ENCODE measurements at places on chromosomes 3 and 15.

DNA sequence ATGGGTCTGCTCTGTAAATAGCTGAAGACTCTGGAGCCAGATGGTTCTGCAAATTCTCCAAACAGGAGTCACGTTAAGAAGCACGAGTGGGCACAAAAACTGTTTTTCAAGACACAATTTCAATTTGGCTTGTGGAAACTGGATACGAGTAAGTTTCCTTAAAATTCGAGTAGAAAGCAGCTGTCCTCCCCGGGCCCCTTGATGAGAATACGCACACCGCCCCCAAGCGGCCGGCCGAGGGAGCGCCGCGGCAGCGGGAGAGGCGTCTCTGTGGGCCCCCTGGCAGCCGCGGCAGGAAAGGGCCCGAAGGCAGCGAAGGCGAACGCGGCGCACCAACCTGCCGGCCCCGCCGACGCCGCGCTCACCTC, 778 bp upstream of the THBS1 start:
- DNase-seq, result peak; percentile 95

DNA sequence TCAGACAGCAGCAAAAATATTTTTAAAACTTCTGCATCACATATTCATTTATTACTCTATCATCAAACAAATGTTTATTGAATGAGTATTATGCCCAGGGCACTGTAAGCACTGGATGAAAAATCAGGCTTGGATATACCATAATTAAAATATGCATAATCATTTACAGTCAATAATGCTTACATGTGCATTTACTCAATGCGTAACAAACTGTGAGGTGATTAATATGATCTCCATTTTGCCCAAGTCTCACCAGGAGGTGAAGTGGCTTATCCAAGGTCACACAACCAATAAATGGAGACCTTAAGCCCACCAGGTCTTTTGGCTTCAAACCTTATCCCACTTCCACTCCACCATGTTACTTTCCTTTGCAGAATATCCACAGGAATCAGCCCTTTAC, 117.3 kb upstream of the SLC24A5 start:
- no peak for DNase-seq

DNA sequence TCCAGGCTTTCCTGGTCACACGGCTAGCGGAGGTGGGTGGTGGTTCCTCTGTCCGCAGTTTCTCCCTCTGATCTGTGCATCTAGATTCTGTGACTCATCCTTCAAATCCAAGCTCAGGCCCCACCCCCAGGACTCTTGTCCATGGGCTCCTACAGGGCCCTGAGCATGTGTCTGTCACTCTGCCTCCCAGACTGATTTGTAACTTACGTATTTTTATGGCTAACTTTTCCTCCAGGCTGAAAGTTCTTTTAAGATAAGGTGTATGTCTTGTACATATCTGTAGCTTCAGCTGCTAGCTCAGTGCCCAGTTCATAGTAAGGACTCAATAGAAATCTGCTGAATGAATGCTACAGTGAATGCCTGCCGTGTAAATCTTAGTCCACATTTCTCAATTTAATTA, 8.0 kb downstream of the ESYT3 start:
- DNase-seq, result peak; percentile 82

GRCh38 chr3:8385848-8386620, 115.6 kb upstream of the LMCD1 start:
- peak; percentile 24 for DNase-seq

DNA sequence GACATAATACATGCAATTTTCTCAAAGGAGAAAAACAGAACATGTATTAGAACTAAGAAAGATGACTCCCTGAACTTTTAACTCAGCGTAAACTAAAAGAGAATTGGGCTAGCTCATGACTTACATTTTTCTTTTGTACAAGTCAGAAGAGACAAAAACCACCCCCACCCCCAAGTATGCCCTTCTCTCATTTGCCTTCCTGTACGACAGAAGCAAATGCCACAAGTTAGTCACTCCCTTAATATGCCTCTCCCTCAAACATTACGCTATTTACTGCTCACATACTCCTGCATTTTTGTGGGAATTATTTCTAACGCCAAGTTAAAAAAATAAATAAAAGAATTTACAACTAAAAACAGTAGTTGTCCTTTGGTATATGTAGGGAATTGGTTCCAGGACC, 22.0 kb downstream of the CPEB1 start:
- DNase-seq, result no peak

DNA sequence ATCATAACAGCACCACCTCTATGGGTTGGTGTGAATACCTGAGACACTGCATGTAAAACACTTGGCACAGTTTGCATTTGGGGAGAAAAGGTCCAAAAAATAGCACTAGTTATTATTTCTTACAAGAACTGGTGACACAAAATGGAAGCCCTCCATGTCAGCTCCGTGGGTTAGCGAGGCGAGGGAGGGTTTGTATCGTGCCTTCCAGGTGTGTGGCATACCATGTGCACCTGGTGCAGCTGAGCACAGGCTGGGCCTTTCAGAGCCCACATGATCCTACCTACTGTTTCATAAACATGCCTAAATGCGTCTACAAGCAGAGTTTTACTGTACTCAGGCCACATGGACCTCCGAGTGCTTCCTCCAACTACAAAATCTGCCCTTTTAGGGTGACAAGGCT, 5.6 kb downstream of the CXCR6 start:
- DNase-seq, result no peak

GRCh38 chr15:36843822-36844221, 256.5 kb downstream of the MEIS2 start:
- DNase-seq, result no peak

DNA sequence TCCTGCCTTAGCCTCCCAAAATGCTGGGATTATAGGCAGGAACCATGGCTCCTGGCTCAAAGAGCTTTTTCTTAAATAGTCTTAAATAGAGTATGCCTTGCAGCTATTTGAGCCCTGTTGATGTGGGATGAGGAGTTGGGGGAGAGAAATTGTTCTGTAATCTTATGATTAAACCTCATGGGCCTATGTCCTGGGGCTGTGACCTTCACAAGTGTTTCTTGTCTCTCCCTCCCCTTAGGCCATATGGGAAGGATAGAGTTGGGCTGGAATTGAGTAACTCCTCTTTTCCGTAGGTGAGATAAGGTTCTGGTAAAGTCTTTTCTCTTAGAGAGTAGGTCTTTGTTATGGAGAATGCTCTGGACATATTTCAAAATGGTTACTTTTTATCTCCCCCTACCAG, 114.3 kb downstream of the ARNT2 start:
- no peak for DNase-seq

DNA sequence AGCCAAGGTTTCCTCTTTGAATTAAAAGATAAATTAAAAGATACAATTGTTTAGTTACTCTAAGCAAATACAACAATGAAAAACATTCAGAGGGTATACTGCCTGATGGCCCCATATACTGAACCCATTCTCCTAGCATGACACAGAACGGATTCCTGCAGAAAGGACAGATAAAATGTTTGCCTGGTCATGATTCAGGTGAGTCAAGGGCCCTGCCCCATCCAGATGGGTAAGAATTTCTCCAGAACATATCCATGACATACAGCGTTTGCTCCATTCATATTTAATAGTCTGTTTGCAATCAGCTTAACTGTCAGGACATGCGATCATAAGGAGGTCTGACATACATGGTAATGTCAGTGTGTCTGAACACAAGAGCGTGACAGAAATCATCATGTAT, 8.6 kb downstream of the TMEM41A start:
- DNase-seq, result no peak

DNA sequence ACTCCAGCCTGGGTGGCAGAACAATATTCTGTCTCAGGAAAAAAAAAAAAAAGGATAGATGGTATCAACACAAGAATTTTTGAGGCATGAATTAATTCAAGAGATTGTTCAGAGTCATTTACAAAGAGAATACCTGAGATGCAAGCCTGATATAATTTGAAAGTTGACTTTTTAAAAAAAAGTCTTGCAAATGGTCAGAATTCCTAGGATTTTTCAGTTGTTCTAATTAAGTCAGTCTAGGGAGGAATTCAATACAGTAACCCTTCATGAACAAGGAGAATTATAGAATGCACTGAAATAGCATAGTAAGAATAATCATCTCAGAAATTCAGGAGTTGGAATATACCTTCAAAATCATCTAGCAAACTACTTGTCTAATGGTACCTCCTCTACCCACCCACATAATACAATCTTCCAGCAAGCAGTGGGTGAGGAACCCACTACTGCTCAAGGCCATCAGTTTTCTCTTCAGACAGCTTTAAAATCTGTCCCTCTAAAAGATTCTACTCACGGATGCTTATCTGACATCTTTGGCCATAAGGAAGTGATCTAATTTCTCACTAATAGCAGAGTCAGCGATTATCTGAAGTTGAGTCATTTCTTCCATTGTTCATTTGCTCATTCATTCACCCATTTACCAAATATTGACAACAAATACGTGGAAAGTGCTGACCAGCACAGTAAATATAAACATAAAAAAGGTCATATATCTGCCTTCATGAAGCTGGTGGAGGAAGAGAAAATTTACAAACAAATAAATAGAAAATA, 159.6 kb downstream of the GREM1 start:
- DNase-seq, result no peak

GRCh38 chr3:171227359-171227758, 200.8 kb upstream of the SLC2A2 start:
- DNase-seq, result no peak

GRCh38 chr3:140131895-140132294, 196.9 kb downstream of the CLSTN2 start:
- DNase-seq, result no peak

DNA sequence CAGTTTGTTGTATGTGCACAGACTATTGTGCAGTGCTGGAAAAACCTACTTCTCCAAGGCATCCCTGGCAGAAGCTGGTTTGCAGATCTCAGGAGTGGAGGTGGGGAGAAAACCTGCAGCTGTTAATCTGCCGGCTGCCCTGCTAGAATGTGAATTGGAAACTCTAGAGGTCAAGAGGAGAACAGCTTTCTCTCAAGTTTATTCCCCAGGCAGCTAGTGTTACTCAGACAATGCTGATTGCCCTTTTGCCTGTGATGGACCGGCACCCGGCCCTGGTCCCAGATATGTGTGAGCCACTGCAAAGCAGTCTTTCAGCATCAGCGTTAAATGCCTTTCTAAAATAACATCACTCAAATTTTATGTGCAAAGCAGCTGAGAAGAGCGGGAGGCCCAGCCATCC, 129.7 kb upstream of the TPM1 start:
- no peak for DNase-seq

DNA sequence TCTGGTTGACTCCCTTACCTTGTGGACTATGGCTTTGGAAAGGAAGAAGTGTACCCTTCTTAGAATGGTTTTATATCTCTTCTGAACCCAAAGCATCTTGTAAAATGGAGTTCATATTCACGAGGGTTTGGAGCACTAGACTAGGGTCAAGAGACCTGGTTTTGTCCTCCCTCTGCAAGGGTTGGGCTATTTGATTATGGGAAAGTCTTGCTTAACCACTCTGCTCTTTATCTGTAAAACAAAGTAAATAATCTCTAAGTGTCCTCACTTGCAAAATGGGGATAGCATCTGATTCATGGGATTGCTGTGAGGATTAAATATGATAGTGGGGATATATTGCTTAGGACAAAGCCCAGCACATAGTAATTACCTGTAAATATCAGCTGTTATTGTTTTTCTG, 17.9 kb upstream of the SLC2A2 start:
- DNase-seq, result peak; percentile 31

DNA sequence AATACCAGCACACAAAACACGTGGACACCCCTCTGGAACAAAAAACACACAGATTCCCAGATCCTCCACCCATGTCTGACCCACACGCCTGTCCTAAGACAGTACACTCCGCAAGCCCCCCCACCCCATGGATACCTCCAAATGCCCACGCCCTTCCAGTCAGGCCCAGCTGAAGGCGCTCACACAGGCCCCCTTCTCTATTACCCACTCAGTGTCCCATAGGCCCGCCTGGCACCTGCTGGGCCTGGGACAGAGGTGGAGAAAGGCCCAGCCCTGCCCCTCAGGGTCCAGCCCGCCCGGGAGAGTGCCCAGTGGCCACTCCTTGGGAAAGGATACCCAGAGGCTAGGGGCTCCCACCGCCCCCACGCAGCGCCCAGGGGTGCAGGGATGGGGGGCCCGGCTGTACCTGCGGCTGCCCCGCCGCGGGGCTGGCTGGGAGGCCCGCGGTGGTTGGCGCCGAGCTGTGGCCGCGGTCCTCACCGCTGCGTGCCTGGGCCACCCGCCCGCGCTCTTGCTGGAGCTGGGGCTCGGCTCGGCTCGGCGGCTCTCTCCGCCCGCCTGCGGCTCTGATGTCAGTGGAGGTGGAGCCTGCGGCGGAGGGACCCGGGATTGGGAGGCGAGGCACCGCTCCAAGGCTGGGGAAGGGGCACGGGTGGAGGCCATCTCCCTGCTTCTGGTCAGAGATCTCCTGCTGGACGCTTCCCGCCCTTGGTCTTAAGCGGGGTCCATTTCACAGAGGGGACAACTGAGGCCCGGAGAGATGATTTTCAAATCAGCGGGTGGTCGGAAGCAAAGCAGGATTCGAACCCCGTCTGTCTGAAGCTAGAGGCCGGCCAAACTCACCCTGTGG, at the start of gene CAMK1:
Gene CAMK1 (minus strand): TSS at position 522 of the 850 bp plus-strand sequence. CDS start 2,198 bp downstream, outside the sequence.
- peak; percentile 72 for DNase-seq

- no peak for DNase-seq
These were observed 47.0 kb downstream of the FRMD4B start for GRCh38 chr3:69338911-69339310.

DNA sequence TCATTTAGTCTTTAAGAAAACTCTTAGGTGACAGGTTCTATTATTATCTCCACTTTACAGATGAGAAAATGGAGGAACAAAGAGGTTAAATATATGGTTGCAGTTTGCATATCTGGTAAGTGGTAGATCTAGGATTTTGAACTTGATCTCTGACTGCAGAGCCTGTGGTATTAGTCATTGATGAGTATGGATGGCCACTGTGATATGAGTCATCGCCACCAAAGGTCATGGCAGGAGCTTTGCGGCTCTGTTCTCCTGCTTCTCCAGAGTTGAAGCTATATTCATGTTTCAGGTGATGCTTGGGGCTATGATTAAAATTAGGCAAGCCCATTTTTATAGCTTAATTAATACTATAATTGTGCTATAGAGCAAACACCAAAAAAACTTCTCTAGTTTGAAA, 306.2 kb upstream of the DPPA4 start:
- DNase-seq, result peak; percentile 62

GRCh38 chr3:132788301-132788671, 66.1 kb upstream of the NPHP3 start:
- peak; percentile 80 for DNase-seq

- DNase-seq, result no peak
These were observed 72.6 kb upstream of the MFGE8 start for GRCh38 chr15:88985547-88986393.

- DNase-seq, result no peak
These were observed 201.3 kb downstream of the RBMS3 start for GRCh38 chr3:29481969-29482767.

DNA sequence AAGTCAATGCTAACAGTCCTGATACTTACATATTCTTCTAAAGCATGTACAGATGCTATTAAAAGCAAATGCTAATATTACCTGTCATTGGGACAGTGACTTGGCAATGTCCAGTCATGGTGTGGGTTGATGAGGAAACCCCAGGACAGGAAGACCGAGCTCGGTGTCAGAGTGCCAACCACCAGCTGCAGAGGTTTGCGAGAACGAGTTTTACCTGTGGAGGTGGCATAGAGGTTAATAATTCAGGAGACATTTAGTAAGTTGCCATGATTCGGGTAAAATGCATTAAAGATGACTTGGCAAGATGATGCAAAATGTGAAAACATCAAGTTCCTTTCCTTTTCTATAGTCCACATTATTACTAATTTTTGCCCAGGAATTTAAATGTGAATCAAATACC, 94.5 kb downstream of the ABI3BP start:
- DNase-seq, result no peak
